Activated CD4-positive, alpha-beta memory T cell treated with anti-CD3 and anti-CD28 coated beads, Interleukin-2, amount 10 ng/mL, durations not matched to agents 7 days and 5 days (primary cell): ENCODE measurements at places on chromosomes 1 and 21.
A peak's percentile ranks its signal among the peaks of the same experiment; 100 is the strongest.

DNA sequence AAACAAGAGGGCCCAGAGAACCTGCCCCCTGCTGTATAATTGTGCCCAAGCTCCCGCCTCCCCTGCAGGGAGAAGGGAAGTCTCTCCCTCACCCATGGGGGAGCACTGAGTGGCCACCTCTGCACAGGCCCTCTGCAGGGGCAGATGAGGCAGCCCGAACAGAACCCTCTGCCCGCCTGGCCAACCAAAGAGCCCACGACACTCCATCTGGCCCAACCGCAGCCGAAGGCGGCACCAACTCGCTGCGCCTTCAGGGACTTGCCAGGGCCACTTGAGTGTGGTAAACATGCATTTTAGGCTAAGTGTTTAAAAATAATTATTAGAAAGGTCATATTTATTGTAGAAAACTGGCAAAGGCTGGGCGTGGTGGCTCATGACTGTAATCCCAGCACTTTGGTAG lies 34.6 kb upstream of the CCSAP start:
- DNase-seq, result no peak

DNA sequence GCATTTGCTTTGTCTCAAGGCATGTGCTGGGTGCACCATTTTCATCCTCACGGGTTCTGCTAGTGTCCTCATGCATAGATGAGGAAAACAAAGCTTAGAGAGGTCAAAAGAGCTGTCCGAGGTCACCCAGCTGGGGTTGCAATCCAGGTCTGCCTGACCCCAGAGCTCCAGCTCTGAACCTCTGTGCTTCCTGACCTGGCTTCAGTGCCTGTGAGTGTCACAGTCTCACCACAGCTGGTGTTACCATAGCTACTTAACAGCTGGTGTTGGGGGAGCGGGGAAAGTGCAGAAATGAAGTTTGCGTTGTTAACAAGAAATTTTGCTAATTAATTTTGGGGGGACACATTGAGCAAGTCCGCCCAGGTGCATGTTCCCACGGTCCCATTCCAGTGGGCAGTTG lies 328.5 kb downstream of the KIF26B start:
- DNase-seq, result no peak

GRCh38 chr1:192003295-192004077 lies 154.8 kb upstream of the RGS18 start:
- no peak for DNase-seq

- DNase-seq, result no peak
Measured at GRCh38 chr1:3139451-3139852, 70.4 kb downstream of the PRDM16 start.

GRCh38 chr21:33373451-33373850 lies 29.8 kb upstream of the IFNGR2 start:
- no peak for DNase-seq

DNA sequence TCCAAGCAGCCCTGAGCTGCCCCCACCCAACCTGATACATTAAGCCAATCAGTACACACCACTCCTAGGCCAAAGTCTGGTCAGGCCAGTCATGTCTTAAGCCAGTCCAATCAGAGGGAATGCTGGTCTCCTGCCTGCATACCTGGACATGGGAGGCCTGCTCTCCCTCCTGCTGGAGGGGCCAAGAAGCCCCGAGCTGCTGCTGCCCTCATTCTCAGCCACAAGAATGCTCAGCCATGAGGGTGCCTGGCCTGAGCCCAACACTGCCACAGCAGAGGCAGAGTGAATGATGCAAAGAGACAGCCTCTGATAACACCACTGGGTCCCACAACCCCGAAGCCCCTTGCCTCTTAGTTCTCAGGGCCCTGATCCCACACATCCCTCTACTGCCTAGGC lies 23.0 kb downstream of the CHD5 start:
- DNase-seq, result no peak

DNA sequence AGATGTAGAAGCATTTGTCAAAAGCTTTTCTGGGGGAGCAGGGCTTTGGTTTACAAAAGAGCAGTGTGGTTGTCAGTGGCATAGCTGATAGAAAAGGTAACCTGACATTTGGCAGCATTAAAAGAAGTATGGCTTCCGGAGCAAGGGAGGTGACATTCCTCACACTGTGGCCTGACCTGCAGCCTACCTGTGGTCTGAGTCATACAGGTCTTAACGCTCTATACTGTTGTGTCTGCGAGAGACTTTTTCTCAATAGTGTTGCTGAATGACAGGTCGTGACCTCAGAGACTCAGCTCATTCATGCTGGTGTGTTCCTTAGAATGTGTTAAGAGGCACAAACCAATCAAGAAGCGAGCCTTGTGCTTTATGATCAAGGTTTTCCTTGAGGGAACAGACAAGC lies 19.3 kb downstream of the PHGDH start:
- no peak for DNase-seq

GRCh38 chr1:210332719-210333398 lies 4.2 kb downstream of the HHAT start:
- DNase-seq, result peak; percentile 74

- no peak for DNase-seq
Measured at GRCh38 chr1:166950156-166950555, 25.2 kb downstream of the ILDR2 start.

DNA sequence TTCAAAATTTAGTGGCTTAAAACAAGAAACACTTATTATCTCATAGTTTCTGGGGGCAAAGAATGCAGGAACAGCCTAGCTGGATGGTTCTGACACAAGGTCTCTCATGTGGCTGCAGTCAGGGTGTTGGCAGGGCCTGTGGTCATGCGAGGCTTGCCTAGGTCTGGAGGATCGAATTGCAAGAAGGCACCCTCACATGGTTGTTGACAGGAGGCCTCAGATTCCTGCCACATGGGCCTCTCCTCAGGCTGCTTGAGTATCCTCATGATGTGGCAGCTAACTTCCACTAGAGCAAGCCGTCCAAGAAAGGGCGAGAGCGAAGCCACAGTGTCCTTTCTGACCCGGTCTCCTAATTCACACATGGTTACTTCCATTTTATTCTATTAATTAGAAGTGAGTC lies 6.2 kb upstream of the NRIP1 start:
- no peak for DNase-seq

- no peak for DNase-seq
Measured at GRCh38 chr1:111983500-111983899, 6.0 kb downstream of the KCND3 start.

- no peak for DNase-seq
Measured at GRCh38 chr1:248730507-248731335, 24.8 kb downstream of the LYPD8 start.

DNA sequence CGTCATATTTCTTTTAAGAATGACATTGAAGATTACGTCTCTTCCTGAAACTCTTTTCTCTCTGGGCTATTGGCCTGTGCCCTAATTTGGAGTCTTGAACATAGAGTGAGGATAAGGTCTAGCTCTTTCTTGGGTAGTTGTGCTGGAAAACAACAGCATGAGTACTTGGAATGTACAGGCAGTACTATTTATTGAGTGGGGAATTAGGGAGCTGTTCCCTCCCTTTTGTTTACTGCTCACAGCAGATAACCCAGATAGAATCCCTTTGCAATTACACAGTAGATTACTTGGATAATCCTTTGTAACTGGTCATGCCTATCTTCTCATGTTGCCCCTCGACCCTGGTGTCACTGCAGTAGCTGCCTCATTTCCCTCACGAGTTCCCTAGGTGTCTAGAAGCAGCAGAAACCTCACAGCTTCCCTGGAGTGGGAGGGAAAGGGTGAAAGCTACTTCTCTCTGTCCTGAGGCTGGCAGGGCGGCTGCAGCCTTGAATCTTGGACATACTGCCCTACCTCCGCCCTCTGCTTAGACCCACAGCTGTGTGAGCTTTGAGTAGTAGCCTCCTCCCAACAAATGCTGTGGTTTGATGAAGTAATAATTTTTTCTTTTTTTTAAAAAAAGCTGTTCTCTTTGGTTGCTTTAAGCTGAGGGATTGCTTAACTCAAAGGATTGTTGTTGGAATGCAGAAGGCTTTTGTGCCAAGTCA lies 70.6 kb downstream of the FGGY start:
- no peak for DNase-seq

GRCh38 chr1:79519084-79519760 lies 512.7 kb upstream of the ADGRL4 start:
- DNase-seq, result no peak

GRCh38 chr1:246373828-246374569 lies 133.1 kb downstream of the SMYD3 start:
- no peak for DNase-seq
